ENCODE measurements at places on chromosomes 13 and 19. TPM values are rescaled to one million over a fixed set of nuclear protein-coding genes. Genes with fewer than 3 reads are reported as not detected.

- DNase-seq: no peak
Measured at GRCh38 chr13:30446126-30446500, 19.6 kb downstream of the HMGB1 start.

DNA sequence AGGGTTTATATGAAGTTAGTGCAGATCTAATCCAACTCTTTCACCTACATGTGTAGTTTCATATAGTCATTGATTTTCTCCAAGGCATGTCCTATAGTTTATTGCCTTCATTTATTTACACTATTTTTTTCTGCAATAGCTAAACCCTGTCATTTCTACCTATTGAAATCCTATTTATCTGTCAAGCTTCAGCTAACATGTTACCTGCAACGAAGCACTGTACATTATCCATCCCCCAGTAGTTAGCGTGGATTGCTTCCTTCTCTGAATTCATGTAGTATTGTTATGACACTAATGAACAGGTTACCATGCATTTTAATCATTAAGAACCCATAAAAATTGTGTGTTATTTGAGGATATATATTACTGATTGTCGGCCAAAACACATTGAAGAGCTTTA lies 742.9 kb upstream of the PCDH20 start:
- DNase-seq: no peak

- DNase-seq: no peak
Measured at GRCh38 chr19:2675892-2676291, 26.6 kb downstream of the GNG7 start.

DNA sequence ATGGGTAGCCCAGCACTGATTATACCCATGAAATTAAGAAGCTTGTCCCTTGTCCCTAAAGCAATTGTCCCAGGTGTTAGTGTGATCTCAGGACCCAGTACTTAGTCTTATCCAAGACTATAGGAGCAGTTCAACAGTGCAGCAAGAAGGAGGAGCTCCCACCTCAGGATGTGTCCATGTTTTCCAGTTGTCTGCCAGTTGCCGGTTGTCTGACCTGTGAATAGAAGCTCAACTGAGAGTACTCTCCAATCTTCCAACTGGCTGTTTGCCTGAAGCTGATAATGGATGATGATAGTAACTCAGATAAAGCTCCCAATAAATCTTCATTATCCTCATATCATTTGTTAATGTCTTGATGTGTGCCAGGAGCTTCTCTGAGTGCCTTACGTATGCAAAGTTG lies 107.2 kb upstream of the HTR2A start:
- DNase-seq: no peak

DNA sequence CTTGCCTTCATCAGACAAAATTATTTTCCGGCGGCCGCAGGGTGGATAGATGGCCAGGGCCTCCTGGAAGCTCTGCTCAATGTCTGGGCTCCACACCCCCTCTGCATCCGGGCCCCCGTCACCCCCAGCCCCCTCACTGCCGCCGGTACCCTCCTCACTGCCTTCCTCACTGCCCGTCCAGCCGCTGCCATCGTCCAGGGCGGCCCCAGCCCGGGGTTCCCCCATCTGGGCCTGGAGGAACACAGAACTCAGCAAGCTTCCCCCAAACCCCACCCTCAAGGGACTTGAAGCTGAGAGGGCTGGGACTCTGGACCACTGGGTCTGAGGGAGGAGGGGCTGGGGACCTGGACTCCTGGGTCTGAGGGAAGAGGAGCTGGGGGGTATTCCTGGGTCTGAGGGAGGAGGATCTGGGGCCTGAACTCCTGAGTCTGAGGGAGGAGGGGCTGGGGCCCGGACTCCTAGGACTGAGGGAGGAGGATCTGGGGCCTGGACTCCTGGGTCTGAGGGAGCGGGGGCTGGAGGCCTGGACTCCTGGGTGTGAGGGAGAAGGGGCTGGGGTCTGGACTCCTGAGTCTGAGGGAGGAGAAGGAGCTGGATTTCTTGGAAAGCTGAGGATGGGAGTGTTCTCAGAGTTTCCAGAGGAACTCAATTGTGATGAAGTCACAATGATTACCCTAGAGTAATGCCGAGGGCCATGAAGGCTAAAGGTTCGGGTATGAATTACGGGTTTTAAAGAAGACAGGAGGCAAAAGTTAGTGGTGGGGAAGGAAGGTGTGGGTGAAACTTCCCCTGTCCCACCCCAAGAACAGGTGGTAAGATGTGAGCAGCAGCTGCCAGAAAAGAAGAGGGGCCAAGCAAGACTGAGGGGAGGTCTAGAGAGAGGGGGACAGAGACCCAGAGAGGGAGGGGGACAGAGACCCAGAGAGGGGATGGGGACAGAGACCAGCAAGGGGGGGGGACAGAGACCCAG lies 2.1 kb downstream of the TEAD2 start:
- DNase-seq: no peak

GRCh38 chr19:6737873-6738786 lies 750 bp upstream of the GPR108 start:
- DNase-seq: no peak

DNA sequence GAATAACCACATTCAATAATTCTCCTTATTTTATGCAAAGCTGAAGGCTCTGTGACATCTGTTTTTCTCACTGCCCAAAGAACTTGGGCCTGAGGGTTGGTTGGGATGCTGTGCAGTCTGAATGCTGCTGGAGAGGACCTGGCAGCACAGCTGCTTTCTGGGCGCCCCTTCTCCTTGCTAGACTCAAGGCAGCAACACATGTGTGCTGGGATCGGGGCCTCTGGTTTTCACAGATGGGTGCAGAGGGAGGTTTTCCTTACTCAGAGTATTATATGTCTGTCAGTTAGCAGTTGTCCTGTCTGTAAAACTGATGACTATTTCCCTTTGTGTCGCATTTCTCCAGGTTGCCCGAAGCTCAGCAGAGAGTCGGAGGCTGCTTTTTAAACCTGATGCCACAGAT lies 53.2 kb upstream of the TEX29 start:
- DNase-seq: no peak

- DNase-seq: no peak
Measured at GRCh38 chr19:9009935-9010651, at the start of gene MUC16. MUC16 (minus strand) TSS chr19:9010409.

- no peak for DNase-seq
Measured at GRCh38 chr19:55432241-55432959, 10.7 kb downstream of the SHISA7 start.

- no peak for DNase-seq
Measured at GRCh38 chr19:14442891-14443631, 10.0 kb downstream of the PKN1 start.

- DNase-seq: no peak
Measured at GRCh38 chr19:20964798-20965197, 41.7 kb downstream of the ZNF85 start.

DNA sequence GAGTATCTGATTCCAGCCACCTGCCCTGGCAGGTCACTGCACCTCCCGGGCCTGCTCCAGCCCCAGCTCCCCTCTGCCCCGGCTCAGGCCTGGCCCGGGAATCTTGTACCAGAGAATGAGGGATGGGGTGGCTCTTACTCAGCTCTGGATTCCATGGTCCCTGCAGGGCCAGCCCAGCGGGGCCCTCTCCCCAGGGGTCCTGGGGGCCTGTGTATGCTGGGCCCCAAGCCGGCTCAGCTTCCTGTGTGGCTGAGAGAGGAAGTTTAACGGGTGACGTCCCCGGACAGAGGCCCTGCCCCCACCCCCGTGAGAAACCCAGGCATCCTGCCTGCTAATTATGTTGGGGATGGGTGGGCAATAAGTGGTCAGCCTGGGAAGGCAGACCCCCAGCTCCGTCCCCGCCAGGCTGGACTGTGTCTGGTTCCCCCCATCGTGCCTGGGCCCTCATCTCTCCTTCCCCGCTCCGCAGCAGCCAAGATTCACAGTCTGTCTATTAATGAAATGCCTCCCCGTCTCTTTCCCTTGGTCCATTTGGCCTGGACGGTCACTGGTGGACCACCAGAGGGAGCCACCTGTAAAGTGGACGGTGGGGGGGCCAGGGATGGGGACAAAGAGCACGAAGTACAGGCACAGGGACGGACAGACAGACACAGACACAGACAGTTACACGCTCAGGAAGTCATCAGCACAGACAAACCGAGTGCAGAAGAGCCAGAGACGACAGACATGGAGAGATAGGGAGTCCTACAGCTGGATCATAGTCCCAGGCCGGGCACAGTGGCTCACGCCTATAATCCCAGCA lies at the start of gene DENND1C:
TSS of gene DENND1C (minus strand) at position 247 of the 802 bp plus-strand sequence. CDS start at position 155, 92 bp downstream.
- no peak for DNase-seq

DNA sequence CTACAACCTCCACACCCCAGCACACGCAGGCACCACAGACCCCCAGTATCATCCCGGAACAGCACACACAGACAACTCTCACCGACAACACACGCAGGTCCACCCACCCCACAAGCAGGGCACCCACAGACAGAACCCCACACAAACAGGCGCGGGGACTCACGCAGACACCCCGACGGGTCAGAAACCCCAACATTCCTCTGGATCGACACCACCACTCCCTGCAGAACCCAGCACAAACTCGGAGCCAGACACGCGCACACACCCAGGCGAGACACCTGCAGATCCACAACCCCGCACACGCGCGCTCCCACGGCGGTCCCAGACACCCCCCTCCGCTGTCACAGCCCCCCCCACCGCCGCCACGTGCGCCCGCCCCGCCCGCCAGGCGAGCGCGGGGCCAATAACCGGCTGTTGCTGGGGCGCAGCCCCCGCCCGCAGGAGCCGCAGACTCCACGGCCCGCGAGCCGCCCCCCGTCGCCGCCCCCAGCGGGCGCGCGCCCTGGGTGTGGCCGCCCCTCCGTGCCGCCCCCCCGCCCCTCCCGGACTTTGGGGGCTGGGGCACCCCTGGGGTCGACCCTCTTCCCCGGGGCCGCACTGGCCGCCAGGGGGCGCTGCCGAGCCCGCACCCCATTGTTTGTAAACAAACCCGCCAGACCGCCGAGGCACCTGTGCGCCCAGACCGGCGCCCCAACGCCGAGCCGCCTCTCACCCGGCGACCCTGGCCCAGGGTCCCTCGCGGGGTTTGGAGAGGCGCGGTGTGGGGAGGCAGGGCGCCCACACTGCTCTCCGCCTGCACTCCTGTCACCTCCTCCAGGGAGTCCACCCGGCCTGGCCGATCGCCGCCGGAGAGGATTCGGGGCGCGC lies 712 bp downstream of the BBC3 start:
- no peak for DNase-seq

GRCh38 chr13:29664591-29664990 lies 69.1 kb upstream of the SLC7A1 start:
- DNase-seq: no peak

DNA sequence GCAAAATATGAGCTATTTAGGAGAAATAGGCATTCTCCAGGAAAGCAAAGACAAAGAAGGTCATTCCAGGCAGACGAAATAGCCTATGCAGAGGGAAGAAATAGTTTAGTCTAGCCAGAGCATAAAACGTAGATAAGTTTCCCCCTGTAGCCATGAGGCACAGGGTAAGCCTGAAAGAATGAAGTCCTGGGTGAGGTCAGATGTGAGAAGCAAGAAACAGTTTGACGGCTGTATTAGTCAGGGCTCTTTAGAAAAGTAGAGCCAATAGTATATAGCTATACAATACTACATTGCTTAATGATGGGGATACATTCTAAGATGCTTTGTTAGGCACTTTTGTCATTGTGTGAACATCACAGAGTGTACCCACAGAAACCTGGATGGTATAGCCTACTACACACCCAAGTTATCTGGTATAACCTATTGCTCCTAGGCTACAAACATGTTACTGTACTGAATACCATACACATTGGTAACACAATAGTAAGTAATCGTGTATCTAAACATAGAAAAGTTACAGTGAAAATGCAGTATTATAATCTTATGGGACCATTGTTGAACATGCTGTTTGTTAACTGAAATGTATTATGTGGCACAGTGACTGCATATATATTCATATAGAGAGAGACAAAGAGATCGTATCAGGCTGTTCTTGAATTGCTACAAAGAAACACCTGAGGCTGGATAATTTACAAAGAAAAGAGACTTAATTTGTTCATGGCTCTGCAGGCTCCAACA lies 59.3 kb upstream of the WDFY2 start:
- no peak for DNase-seq

GRCh38 chr19:2166741-2167738 lies 3.3 kb downstream of the DOT1L start:
- DNase-seq: no peak

DNA sequence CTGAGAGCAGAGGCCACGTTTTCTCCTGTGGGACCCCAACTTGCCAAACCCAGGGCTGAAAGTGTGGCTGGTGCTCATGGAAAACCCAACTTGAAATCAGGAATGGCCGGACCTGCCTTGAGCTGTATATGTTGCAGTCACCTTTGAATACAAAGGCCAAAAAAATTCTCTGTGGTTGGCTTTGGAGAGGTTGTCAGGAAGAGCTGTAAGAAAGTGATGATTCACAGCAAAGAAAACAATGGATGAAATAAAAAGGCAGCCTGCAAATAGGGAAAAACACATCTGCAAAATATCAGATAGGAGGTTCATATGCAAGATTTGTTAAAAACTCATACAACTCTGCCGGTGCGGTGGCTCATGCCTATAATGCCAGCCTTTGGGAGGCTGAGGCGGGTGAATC lies 715.8 kb downstream of the UQCRFS1 start:
- DNase-seq: no peak

MZF1 gene
- 28.3 TPM for polyA plus RNA-seq

NFIX gene
- polyA plus RNA-seq: 18.4 TPM

TRPC4 gene
- 4.6 TPM for polyA plus RNA-seq

C19orf44 gene
- 16.8 TPM for polyA plus RNA-seq

ZNF506 gene
- polyA plus RNA-seq: 23.3 TPM

SOX1 gene
- polyA plus RNA-seq: not detected

BEST2 gene
- polyA plus RNA-seq: not detected

KLF5 gene
- 27.5 TPM for polyA plus RNA-seq

ICAM3 gene
- polyA plus RNA-seq: 8.0 TPM

Data from right renal pelvis (tissue), 4 donors.